ENCODE measurements at places on chromosomes 3 and 15. TPM values are rescaled to one million over a fixed set of nuclear protein-coding genes. Genes with fewer than 3 reads are reported as not detected.

GRCh38 chr15:69013726-69014406 is 629 bp upstream of the NOX5 start:
- DNase-seq = no peak

Gene PLA2G4B
- total RNA-seq = 0.20 TPM

DNA sequence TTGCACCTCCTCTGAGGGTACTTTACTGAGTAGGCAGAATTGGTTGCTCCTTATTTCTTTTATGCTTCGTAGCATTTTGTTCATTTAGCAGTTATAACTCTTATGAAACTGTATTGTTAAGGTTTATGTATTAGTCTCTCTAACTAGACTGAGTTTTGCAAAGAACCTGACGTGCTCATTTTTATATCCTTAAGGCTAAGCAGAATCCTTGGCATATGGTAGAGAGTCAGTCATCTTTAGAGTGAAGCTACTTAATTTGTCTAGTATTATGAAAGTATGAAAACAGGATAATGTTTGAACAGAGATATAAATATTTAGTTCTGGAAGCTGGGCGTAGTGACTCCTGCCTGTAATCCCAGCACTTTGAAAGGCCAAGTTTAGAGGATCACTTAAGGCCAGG is 20.1 kb downstream of the CRYBG3 start:
- no peak for DNase-seq

DNA sequence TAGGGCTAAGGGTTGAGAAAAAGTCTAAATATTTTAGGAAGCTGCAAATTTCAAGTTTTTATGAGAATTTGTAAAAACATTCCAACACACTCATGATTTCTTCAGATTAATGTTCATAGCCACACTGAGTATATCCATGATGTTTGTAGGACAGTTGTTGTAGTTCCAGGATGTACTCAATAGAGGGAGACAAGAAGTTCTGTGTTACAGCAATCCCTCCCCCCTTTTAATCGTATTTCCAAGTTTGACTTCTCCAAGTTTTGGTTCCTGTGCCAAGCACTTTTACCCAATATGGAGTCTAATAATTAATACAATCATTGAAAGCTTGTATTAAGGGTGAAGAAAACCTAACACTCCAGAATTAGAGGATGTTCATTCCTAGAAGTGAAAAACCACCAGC is 143.4 kb downstream of the FEZF2 start:
- DNase-seq = no peak

Gene SLC22A13
- not detected for total RNA-seq

GRCh38 chr15:100905850-100906249 is 13.3 kb upstream of the LRRK1 start:
- DNase-seq = no peak

- DNase-seq = no peak
These were observed 175.0 kb upstream of the MCTP2 start for GRCh38 chr15:94056314-94056713.

Gene CADM2
- total RNA-seq = not detected

- DNase-seq = no peak
These were observed 249.4 kb upstream of the SLCO3A1 start for GRCh38 chr15:91604122-91604521.

- DNase-seq = peak; percentile 5
These were observed 254.5 kb upstream of the SOX2 start for GRCh38 chr3:181457190-181457589.

Gene CHRNA7
- not detected for total RNA-seq

DNA sequence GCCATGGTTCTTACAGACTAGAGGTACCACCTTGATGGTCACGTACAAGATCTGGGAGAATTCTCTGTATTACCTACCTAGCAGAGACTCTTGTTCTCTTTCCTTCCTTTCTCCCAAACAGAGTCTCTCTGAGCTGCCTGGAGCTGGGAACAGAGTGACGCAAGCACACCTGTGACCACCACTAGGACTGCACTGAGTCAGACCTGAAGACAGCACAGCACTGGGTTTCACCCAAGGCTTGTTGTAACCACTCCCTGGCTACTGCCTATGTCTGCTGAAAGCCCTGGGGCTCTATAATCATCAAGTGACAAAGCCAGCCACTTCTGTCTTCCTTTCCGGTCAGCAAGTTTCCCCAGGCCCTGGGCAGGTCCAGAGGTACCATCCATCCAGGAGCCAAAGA is 293.3 kb upstream of the CNTN4 start:
- DNase-seq = no peak

Gene TMEM108
- 0.79 TPM for total RNA-seq

DNA sequence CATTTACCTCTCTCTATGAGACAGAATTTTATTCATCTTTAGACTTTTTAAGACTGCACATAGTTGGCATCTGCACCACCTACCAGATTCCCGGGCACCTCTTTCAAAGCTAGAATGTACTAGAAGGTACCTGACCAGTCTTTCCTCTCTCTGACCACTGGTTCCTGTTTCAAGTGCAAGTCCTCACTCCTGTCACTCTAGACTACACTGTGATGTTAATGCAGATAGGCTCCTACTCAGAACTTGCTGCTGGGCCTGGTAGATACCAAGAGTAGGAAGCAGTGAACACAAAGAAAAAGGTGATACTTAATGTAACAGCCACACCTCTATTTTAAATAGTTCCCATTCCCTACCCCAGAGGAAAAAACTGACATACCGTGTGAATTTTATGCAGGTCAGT is 8.1 kb upstream of the TCAIM start:
- DNase-seq = no peak

GRCh38 chr3:65344444-65344843 is 656.6 kb upstream of the ADAMTS9 start:
- DNase-seq = no peak

Gene IQCF5
- not detected for total RNA-seq

- no peak for DNase-seq
These were observed 65.1 kb downstream of the MEGF11 start for GRCh38 chr15:66188464-66188863.

Gene COL8A1
- total RNA-seq = 19.1 TPM

GRCh38 chr15:32871883-32872282 is 154.1 kb downstream of the GREM1 start:
- no peak for DNase-seq

GRCh38 chr3:54574906-54575617 is 352.8 kb downstream of the LRTM1 start:
- no peak for DNase-seq

DNA sequence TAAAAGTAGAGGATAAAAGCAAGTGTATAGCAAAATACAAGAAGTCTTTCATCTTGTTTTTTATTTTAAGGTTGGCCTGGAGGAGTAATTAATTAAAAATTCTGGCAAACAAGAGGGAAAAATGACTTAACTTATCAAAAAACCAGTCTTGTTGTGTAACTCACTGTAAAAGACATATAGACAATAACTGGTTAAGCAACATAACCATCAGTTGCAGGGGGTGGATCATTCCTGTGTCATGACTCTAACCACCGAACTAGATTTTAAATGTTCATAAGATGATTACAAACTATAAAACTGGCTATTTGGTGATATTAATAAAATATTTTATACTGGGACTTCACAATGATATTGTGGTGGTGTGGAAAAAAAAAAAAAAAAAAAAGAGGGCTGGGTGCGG is 130.6 kb downstream of the STAG1 start:
- no peak for DNase-seq

DNA sequence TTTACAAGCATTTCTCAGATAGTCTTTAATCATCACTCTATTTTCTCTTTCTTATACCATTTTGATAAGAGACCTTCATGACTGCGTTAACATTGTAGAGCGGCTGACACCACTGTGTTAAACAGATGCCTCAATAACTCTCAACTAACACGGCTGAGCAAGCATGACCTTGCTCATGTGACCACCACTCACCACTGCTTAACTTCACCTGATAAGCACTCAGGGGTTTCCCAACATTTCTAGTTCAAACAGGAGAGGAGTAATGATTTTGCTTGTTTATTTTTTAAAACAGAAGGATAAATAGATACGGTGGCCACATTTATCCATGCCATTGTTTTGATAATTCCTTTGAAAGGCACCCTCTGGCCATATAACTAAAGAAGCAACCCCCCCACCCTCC is 37.7 kb upstream of the TMEM45A start:
- DNase-seq = no peak

Gene RGMA
- total RNA-seq = 0.47 TPM

GRCh38 chr15:81532001-81532400 is 158.0 kb upstream of the TMC3 start:
- DNase-seq = no peak

DNA sequence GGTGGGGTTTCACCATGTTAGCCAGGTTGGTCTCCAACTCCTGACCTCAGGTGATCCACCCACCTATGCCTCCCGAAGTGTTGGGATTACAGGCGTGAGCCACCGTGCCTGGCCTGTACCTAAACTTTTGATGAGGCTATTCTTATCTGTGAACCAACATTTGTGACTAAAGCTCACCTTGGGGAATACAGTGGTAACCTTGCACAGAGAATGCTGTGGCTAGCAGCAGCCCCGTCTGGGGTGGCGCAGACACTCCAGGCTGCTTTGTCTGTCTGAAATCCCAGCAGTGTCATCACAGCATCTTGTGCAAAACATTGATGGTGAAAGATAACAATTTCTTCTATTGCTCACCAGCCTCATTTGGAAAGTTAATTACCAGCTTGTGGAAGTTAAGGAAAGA is 58.9 kb downstream of the CMTM8 start:
- no peak for DNase-seq

Gene ANKRD63
- not detected for total RNA-seq

DNA sequence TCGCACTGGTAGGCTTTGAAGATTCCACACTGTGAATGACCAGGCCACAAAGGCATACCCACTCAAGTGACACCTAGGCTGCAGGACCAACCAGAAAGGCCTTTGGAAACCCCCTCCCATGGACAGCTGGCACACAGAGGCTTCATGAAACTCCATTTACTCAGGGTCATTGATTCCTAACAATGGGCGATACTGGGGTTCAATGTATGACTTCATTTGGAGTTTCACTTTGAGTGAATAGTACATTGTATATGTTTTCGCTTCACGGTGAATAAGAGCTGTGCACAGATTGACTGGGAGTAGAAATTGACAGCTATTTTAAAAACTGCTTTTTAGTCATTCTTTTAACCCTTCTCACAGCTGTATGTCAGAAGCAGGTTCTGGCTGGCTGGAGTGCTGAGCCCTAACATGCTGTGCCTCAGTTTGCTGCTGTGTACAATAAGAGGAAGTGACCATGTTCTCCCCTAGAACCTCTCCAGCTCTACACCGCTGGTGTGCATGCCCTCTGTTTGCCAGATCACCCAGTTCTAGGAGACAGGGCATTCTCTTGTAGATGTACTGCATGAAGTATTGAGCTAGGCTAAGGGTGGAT is 15.4 kb upstream of the CX3CR1 start:
- no peak for DNase-seq

DNA sequence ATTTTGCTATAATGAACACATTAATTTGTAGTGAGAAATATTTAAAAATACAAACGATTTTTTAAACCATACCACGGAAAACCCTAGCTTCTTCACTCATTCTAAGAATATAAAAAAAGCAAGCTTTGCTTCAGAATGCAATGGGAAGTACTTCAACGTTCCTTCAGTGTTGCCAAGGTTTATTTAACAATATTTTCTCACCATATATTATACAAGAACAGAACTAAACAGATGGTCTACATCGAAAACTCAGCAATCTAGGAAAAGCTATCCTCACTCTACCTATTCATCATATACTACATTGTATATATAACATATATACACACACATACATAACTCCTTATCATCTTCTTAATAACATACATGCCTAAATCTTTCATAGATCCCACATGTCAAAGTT is 1047.4 kb downstream of the IGSF11 start:
- no peak for DNase-seq

DNA sequence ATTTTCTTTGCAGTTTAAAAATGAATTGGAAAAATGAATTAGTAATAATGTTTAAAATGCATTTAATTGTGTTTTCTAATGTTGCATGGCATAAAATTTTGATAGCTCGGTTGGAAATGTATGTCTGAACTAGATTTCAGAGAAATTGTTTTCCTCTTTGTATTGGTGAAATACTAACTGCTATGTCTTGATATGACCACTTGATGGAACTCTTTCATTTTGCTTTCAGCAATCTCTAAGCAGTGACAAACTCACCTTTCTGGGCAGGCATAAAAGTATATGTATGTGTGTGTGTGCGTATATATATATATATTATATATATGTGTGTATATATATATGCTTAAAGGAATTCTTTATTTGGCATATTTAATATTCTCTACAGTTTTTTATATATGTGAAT is 239.3 kb upstream of the ZNF717 start:
- DNase-seq = no peak

DNA sequence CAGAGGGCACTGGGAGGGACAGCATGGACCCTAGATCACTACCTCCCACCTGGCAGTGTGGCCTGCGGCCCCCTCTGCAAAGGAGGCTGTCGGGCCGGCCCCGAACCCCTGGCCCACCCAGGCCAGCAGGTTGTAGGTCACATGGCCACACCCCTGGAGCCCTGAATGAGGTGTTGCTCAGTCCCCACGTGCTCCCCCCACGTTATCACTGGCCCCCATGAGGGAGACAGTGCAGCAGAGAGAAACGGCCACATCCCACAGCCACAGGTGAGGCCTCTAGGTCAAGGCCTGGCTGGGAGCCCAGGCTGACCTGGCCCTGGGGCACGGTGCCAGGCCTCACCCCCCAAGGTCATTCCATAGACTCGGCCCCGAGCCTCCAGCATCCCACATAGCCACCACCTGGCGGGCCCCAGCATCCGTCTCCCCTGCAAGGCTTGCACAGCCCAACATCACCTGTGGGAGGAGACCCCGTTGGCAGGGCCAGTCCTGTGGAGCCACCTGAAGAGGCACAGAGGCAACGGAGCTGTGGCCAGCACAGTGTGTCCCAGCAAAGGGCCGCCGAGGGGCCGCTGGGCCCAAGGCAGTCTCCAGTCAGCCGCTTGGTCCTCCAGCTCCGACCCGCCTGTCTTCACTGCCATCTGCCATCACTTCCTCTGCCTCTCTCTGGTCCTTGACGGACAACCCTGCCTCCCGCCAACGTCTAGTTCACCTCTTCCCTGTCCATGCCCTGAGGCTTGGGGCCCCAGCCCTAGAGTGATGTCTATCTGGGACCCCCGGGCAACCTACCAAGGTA is 53.1 kb downstream of the DNAJB8 start:
- no peak for DNase-seq

Gene PYGO1
- total RNA-seq = 4.9 TPM

Gene CFAP100
- total RNA-seq = not detected

DNA sequence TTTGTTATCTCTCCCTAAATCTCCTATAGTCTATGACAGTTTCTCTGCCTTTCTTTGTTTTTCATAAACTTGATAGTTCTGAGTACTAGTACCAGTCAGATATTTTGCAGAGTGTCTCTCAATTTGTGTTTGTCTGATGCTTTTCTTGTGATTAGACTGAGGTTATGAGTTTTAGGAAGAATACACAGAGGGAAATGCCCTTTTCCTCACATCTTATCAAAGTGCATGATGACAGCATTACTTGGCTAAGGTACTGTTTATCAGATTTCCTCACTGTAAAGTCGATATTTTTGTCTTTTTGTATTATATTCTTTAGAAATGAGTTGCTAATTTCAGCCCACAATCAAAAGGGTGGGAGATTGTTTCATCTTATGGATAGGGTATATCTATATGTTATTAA is 45.6 kb downstream of the GLCE start:
- DNase-seq = no peak

Gene DOCK3
- total RNA-seq = 0.26 TPM

- no peak for DNase-seq
These were observed 54.0 kb downstream of the LHFPL4 start for GRCh38 chr3:9499455-9500107.
